NCI-H524 (cell line): ENCODE measurements at places on chromosomes 7 and 10.

- no peak for DNase-seq
Observed at GRCh38 chr7:134613623-134614347, 32.9 kb upstream of the BPGM start.

- no peak for DNase-seq
Observed at GRCh38 chr10:130936851-130937250, 374.7 kb downstream of the TCERG1L start.

- DNase-seq, result no peak
Observed at GRCh38 chr7:20116869-20117268, 100.3 kb downstream of the MACC1 start.

DNA sequence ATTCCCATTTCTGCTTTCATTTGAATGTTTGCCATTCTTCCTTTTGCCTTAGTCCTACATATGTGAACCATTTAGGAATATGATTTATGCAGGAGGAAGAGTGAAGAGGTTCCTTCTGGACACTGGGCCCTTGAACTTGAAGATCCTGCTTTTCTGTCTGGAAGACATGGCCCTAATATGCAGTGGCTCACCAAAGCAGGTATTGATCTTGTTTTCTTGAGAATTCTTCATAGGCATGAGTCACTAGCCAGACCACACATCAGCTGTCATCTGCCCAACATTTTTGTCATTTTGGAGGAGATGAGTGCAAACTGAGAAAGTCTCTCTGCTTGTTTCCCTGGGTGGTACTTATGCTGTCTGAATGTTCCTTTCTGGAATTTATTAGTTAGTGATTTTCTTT, 382.6 kb downstream of the LRMDA start:
- no peak for DNase-seq

DNA sequence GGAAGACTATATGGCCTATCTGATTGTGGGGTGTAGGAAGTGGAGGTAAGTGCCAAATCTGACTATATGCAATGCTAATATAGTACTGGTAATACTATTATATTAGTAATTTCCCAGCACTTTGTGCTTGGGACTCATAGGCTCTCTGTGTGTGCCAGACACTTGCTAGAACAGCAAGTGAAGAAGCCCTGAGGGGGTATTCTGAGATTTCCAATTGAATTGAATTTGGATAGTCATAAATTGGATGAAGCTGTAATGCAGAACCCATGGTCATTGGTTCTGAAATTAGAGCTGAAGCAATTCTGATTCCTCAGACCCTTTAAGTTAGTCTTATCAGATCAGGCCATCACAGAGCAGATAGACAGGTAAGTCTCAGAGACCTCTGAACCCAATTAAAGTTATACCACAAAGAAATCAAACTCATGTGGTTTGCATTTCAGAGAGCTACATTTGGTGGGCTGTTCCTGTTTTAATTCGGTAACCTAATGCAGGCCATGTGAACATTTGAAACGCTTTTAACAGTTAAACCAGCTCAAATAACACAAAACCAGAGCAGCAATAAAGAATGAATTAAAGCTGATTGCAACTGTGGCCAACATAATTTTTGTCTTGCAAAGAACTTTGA, 179.5 kb downstream of the CREB5 start:
- no peak for DNase-seq

DNA sequence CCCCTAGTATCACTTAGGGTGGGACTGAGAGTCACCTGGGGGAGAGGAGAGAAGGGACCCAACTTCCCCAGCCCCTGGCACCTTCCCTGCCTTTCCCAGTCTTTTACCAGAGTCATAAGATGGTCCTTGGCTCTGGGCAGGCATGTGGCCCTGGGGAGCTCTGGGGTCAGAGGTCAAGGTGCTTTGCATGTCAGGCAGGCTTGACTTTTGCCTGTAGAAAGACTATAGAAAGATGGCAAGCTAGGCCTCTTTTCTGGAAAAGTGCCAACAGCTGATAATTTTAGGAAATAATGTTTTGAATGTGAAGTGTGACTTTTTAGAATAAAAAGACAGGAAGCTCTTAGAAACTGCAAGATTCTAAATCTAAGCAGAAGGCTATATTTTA, 67.5 kb downstream of the MKI67 start:
- no peak for DNase-seq

DNA sequence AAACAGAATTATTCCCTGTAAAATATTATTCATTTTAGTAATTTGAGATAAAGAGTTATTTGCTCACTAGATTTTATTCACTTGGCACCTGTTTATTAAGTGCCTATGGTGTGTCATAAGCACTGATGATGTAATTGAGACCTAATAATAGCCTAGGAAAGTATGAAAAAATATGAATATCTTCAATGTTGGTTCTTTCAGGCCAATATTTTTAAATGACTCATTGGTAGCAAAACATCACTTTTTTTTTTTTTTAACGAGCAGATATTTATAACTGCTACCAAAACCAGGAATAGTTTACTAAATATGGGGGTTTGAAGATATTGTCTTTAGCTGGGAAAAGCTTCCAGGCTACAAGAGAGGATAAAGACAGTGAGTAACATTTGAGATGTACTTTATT, 228.0 kb downstream of the PRKG1 start:
- DNase-seq, result no peak

DNA sequence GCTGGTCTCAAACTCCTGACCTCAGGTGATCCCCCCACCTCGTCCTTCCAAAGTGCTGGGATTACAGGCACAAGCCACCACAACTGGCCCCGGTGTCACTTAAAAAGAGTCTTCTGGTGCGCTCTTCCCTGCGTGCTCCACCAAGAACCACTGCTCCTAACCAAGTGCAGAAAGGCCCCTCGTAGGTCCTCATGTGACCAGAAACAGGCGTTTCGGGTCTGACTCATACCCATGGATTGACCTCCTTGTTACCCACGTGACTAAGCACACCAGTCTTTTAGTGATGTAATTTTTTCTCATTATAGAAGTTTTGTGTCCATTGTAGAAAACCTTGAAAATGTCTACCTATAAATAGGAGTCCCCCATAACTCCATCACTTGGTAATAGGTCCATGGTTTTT, 13.9 kb downstream of the FKBP6 start:
- DNase-seq, result no peak

- DNase-seq, result no peak
Observed at GRCh38 chr7:22586786-22587140, 86.8 kb upstream of the STEAP1B start.

DNA sequence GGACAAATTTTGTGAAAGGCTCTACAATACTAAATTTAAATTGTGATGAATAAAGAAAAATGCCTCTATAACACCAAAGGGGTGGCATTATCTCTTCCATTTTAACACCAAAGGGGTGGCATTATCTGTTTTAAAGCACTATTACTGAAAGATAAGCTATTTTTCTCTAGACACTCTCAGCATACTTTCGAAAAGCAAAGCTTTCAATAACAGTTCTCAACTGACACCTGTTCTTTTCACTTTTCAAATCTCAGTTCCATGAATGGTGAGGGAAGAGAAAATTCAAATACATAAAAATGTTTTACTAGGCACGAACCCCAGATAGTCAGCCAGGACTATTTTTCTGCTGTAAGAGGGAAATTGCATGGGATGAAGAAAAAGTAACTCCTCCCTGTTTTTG, 103.8 kb downstream of the CPEB3 start:
- DNase-seq, result no peak

DNA sequence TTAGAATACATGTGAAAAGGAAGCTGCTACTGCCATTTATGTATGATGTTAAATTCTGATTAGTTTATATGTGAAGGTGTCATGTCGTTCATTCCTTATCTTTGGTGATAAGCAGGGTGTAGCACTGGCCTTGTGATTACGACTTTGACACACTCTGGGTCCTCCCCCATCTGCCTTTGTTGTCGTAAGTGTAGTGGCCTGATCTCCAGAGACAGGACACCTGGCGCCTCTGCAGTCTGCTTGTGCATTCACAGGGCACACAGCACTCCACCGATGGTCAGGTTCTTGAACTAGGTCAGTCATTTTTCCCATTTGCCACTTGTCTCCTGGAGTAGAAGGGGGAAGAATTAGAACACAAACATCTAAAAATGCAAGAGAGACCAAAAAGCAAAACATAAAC, 186.0 kb downstream of the PRKCQ start:
- no peak for DNase-seq

- DNase-seq, result no peak
Observed at GRCh38 chr10:84945791-84946190, 617.4 kb downstream of the CCSER2 start.

GRCh38 chr10:33459602-33460001, 125.1 kb upstream of the NRP1 start:
- DNase-seq, result no peak
